ENCODE measurements at places on chromosomes 7 and 10.
A peak's percentile ranks its signal among the peaks of the same experiment; 100 is the strongest.

GRCh38 chr7:128203047-128203491, 38.0 kb upstream of the LEP start:
- no peak for DNase-seq

DNA sequence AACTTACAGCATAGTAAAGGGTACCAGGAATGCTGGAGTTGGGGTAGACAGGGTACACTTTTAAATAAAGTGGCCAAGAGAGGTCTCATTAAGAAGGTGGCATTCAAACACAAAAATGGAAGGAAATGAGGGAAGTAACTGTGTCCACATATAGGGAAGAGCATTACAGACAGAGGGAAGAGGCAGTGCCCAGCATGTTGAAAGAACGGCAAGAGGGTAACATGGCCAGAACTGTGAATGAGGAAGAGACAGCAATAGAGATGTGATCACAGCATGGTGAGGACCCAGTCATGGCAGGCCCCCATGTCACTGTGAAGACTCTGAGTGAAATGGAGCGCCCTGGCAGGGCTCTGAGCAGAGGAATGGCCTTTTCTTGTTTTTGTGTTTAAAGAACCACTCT, 35.1 kb upstream of the ZNRF2 start:
- DNase-seq: no peak

- DNase-seq: no peak
Measured at GRCh38 chr7:13050703-13051102, 363.3 kb downstream of the ARL4A start.

- DNase-seq: no peak
Measured at GRCh38 chr10:99598781-99599509, 21.3 kb downstream of the SLC25A28 start.

DNA sequence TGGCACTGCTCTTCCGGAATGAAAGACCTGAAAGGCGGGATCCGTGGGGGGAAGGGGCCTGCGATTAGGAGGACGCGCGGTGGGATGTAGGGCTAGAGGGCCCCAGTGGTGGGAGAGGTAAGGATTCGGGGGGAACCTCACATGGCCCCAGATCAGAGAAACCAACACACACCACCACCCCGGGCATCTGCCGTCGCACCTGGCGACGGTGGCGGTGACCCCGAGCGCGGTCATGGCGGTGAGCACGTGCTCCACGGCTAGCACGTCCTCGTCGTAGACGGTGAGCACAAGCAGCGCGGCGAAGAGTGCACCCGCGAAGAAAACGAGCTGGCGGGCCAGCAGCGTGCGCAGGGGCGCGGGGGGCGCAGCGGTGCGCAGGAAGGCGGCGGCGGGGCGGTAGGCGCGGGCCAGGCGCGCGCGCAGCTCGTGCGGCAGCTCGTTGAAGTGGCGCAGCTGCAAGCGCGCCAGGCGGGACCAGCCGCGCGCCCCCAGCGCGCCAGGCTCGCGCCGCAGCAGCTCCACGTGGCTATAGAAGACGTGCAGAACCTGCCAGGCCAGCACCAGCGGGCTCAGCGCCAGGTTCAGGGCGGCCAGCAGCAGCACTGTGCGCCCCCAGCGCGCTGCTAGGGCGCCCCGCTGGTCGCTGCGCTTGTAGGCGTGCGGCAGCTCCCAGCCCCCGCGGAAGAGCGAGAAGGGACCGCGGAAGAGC, 5.7 kb downstream of the ATG9B start:
- DNase-seq: peak; percentile 60

GRCh38 chr7:47757921-47758411, 176.1 kb upstream of the TNS3 start:
- DNase-seq: no peak

DNA sequence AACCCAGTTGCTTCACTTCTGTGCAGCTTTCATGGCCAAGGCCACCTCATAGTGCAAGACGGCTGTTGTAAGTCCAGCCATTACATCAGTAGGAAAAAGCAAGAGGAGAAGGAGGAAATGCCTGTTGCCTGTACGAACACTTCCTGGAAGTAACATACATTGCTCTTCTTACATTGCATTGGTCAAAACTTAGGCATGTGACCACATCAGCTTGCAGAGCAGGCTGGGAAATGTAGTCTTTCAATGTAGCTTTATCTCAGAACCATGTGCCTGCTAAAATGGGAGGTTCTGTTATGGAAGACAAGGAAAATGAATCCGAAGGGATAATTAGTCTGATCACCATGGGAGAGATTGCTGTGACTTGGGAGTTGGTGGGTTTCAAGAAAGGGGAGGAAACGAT, 4.3 kb downstream of the SLC29A3 start:
- DNase-seq: no peak

- DNase-seq: peak; percentile 68
Measured at GRCh38 chr7:130491841-130492522, at the start of gene MEST. Gene MEST (plus strand): TSS chr7:130492085. CDS start chr7:130492314, 229 bp downstream.
